Fibroblast of skin of left quadriceps (primary cell): ENCODE measurements at places on chromosomes 16 and 17.

DNA sequence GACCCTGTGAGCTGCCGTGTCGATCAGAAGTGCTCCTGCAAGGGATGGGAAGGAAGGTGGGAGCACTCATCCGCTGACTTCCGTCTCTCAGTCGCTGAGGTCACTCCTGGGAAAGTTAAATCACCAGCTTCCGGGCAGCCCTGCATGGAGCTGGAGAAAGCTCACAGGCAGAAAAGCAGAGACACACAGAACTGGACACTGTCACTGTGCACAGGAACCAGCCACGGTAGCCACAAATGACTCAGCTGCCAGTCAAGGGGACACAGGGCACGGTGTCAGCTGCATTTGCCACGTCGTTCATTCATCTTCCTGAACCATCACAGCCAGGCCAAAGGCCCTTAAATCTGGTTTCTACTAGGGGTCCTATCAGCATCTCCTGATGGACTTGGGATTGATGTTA lies 226.4 kb upstream of the PSMD7 start:
- DNase-seq: no peak

- DNase-seq: no peak
Measured at GRCh38 chr17:80558046-80558445, 13.4 kb downstream of the RPTOR start.

GRCh38 chr17:43905985-43906852 lies 1.1 kb downstream of the MPP2 start:
- peak; percentile 15 for DNase-seq

DNA sequence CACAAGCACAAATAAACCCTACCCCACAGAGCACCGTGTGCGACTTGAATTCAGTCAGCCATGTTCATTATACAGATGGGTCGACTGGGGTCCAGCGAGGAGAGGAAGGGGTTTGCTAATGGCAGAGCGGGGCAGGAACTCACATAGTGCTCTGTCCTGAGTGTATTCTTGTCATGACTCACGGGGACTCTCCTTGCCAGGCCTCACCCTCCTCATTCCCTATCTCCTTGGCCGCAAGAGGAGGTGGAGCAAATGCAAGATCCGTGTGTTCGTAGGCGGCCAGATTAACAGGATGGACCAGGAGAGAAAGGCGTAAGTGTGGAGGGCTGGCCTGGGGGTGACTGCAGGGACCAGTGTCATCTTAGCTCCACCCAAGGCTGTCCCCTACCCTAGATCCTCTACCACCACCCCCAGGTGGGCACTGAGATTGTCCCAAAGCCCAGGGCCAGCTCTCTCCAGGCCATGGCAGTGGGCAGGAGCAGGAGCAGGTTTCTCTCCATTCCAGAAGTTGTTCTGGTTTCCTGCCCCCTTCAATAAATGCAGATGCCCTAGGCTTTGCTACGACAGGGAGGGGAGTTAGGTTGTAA lies 29.4 kb downstream of the SLC12A3 start:
- DNase-seq: no peak

- DNase-seq: no peak
Measured at GRCh38 chr17:61460796-61461585, 8.8 kb downstream of the TBX4 start.

DNA sequence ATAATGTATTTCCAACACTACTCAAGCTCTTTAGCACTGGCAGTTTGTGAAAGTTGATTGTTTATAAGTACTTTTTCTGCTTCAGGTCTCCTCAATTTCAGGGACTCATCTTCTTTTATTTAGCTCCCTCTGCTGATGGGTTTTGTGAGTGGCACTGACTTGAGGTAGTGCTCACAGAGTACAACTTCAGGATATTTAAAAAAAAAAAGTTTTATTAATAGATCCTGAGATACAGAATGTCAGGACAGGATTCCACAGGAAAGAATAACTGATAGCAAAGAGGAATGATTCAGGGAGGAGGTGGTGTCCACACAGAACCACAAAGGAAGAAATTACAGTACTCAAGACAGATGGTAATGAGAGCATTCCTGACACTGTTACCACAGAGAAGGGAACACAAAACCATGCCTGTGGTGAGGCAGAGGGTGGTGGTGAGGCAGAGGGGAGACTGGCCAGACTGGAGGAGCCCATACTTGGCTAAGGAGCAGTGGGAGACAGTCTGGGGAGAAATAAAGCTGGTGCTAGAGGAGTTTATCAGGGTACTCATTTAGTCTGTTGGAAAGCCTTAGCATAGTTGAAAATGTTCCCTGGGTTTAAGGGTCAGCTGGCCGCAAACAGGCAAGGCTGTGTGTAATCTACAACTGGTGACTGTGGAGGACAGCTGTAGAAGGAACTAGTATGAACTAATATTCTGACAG lies 63.7 kb downstream of the SPAG9 start:
- DNase-seq: peak; percentile 76

GRCh38 chr17:29607557-29608195 lies 14.7 kb downstream of the ANKRD13B start:
- DNase-seq: no peak

DNA sequence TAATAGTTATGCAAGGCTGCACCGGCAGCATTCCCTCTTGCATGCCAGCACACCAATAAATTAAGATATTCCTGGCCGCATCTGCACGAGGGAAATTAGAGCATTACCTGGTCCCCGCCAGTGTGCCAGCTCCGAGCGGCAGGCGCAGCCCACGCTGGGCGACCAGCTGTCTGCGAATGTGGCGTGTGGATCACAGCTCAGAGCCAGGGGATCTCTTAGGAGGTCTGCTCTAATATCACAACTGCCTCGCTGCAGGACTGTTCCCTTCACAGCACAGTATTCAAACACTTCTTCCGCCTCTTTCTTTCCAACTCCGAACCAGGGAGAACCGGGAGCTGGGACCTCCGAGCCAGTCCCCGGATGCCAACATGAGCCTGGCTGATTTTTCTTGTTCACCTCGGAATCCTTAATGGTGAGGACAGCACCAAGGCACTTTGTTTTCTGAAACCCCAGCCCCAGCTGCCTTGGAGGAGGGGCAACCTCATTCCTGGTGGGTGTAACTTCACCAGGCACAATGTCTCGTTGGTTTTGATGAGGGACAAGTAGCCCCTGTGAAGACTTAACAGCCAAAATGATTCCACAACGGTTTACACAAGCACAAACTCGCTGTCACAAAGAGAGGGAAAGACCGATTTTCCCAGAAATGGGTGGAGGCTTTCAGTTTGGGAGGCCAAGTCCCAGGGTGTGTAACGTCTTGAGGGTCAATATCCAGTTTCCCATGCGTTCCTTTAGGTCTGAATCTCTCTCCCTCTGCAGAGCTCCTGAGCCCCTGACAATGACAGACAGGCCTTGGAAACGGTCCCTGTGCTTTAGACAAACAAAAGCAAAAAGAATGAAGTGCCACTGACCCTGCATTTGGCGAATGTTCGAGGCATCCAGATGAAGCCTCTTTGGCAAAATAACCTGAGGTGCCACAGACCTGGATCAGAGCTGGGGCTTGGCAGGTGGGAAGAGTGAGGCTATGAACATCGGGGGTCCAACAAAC lies 213.2 kb downstream of the C16orf78 start:
- DNase-seq: no peak

- DNase-seq: no peak
Measured at GRCh38 chr17:56144223-56144622, 9.1 kb upstream of the ANKFN1 start.

DNA sequence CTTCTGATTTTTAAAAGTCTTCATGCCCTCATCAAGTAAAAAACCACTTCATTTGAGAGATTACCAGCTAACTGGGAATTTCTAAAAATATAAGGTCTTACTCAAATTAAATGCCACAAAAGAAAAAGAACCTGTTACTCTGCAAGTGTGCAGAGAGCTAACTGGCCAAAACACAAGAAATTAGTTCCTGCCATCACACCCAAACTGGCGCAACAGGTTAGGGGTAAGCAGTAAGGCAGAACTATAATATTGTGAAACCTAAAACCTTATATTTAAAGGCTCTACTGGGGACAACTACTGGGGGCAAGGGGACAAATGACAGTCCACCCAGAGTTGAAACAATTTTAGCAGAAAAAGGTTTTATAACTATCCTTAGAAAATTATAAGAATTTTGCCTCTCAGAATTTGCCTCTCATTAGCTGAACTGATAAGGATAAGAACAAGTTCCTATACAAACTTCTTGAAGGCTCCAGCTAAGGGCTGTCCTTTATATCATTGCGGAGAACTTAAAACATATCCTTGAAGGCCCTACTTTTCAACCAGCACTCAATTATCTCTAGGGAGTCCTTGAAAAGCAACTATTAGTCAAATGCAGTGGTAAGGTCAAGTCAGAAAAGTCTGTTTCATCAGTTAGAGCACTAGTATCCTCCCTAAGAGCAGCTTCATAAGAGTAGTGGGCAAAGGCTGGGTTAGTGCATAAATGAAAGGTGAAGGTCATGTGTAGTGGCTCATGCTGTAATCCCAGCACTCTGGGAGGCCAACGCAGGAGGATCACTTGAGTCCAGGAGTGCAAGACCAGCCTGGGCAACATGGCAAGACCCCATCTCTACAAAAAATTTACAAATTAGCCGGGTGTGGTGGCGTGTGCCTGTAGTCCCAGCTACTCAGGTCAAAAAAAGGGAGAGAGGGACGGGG lies 31.5 kb downstream of the SMURF2 start:
- no peak for DNase-seq

DNA sequence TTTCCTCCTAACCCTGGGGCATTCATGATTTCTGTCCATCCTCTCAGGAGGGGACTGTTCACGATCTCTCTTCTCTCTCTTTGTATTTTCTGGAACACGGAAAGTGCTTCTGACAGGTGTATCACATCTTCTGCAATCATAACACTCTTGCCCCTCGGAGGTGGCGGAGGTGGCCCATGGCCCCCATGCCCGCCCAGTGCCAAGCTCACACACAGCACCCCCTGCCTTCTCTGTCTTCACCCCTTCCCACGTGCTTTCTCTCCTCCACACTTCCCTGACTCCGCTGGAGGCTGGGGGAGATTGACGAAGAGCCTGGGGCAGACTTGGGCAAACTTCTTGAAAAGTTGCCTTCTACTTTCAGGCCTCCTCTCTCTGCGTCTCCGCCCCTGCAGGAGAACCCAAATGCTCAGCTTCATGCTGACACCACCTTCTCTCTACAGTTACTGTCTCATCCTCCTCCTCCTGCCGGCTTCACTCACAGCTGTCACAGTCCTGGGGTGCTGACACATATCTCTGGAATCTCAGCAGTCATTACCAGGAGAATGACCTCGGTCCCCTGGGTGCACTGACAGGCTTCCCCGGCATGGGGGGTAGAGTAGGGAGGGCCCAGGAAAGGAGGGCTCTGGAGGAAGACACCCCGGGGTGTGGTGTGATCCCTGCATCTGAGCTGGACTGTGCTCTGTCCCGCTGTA lies 127.1 kb downstream of the ENGASE start:
- no peak for DNase-seq

GRCh38 chr16:709566-710499 lies 4.2 kb upstream of the FBXL16 start:
- DNase-seq: peak; percentile 42

GRCh38 chr17:7884581-7885366 lies 3.8 kb upstream of the CHD3 start:
- no peak for DNase-seq

GRCh38 chr16:9948933-9949332 lies 233.3 kb downstream of the GRIN2A start:
- no peak for DNase-seq

GRCh38 chr16:10776280-10776679 lies 32.6 kb downstream of the NUBP1 start:
- no peak for DNase-seq

GRCh38 chr16:69942627-69943170 lies 8.4 kb upstream of the CLEC18A start:
- no peak for DNase-seq
